Tibial artery (tissue), 4 donors: ENCODE measurements at places on chromosomes 1 and 21.

DNA sequence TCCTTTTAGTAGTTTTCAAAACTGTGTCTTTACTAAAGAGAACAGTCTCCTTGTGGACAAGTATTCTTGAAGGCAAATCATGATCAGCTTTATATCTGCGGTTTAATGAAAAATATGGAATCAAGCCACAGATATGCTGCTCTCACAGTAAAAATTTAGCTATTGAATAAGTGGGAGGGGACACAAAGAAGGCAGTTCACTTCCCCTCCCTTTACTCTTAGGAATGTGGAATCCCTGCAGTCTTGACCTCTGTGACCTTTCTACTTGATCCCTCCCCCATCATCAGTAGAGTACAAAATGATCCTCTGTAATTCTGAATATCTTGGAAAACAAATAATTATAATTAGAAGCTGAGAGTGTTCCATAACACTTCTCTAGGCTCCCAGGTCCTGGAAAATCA is 136.7 kb upstream of the HOOK1 start:
- no peak for DNase-seq

DNA sequence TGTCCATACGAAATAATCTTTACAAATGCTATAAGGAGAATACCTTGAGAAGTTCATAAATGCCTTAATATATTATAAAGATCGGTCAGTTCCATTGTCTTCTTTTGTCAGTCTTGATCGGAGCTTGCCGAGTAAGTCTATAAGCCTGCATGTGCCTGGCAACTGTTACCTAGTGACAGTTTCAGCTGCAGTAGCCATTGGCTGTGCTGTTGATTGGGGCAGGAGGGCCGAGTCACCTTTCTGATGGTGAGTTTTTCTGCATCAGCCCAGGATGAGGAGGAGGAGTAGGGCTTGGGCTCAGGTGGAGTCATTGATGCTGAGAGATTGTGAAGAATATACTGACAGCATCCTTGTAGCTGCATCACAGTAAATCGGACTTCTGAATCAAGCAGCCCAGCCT is 1.9 kb upstream of the GPR52 start:
- no peak for DNase-seq

- DNase-seq: no peak
Measured at GRCh38 chr1:177289532-177289931, 118.8 kb downstream of the BRINP2 start.

- no peak for DNase-seq
Measured at GRCh38 chr21:46637952-46638746, 2.7 kb downstream of the PRMT2 start.

DNA sequence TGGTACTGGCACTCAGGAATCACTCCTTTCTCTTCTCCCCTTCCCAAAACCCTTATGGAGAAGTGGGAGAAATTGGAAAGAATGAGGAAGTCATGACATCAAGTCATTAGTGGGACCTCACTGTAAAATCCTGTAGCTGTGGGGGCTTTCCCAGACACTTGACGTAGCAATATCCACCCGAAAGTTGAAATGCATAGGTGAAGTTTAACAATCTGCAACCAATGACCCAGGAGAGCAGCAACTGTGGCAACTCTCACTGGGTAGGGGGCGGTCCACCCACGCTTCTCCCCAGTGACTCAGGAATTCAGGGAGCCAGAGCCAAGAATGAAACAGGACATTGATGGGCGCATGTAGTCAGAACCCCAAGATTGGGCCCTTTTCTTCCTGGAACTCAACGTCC is 27.0 kb downstream of the ABCA4 start:
- no peak for DNase-seq

DNA sequence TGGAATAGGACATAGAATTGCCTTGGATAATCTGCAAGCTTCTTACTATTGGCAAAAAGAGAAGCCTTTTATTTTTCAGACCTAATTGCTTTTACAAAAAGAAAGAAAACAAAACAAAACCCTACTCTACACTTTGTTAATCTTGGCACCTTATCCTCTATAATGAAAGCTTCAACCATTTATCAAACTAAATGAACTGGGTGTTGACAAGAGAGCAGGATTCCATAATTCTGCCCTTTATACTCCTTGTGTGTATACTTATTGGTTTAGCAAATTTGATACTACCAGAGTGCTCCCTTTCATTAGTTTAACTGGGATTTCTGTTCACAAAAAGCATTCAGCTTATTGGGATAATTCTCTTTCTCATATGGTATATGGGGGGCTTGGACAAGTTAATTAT is 3.0 kb upstream of the TMCC2 start:
- no peak for DNase-seq
